GM23338 (cell line): ENCODE measurements at places on chromosomes 11 and 22.

GRCh38 chr22:20001082-20001638 lies 15.5 kb downstream of the ARVCF start:
- DNase-seq = peak; percentile 33

DNA sequence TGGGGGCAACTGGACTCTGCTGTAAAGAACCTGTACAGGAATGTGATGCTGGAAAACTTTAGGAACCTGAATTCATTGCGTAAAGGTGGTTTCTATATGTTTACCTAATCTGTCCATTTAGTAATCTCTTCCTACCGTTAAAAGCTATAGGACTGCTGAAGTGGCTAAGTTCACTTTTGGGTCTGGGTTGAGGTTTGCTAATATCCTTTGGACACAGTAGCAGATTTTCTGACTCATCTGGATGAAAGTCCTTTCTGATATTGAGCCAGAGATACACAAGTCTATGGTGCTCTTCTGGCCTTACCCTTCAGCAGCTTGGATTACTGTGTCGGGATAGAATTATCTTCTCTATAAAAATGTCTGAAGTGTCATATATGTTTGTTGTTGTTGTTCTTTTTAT lies 16.9 kb downstream of the ZNF215 start:
- no peak for DNase-seq

GRCh38 chr11:118896472-118896913 lies 12.8 kb downstream of the CXCR5 start:
- no peak for DNase-seq

GRCh38 chr11:126840201-126840886 lies 160.2 kb downstream of the KIRREL3 start:
- no peak for DNase-seq

DNA sequence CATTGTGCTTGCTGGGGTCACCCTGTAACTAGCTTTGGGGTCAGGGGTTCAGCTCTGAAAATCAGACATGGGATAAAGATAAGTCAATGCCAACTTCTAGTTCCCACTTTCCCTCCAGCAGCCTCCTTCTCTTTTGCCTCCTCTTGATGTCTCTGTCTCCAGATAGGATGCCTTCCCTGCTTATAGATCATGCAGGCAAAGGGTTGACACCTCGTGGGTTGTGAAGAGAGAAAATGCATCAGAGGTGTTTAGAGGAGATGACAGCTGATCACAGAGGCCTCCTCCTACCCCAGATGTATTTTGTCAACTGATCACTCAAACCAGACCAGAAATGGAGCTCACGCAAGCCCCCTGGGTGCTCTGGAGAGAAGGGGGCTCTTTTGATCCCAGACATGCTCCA lies 337.8 kb downstream of the BUD13 start:
- DNase-seq = no peak

DNA sequence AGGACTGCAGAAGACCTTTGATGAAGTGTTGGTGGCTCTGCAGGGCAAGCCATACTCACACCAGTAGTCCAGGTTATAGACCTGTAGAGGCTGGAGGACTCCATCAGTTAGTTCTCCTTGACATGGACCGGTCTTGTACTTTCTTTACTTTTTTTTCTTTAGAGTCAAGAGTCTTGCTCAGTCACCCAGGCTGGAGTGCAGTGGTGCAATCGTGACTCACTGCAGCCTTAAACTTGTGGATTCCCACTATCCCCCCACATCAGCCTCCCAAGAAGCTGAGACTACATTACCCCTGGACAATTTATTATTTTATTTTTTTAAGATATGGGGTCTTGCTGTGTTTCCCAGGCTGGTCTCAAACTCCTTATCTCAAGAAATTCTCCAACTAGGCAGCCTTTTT lies 49.6 kb upstream of the E2F8 start:
- no peak for DNase-seq

DNA sequence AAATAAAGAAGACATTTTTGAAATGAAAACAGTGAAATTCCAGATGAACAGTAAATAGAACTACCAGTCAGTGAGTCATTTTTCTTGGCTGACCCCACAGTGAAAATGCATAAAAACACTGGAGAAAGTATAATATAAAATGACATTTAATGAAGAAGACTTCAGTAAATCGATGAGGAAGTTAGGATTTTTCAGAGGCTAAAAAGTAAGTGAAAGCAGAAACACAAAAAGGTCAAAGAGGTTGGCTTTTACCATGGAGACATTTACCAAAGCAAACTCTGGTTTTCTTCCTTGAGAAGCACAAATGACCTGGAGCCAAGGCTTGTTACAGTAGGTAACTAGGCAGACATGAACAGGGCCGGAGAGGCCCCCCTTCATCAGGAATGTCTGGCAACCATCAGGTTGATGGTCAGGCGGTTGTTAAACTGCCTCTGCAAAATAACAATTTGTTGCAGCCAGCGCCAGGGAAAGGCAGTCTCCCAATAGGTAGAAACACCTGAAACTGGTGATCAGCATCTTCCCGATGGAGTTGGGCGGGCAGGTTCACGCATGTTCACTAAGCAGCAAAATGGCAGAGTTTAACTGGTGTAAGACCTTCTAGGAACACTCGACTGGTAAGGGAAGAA lies 16.7 kb upstream of the TMEM123 start:
- no peak for DNase-seq

- no peak for DNase-seq
Measured at GRCh38 chr11:48087422-48087821, 107.1 kb downstream of the PTPRJ start.

DNA sequence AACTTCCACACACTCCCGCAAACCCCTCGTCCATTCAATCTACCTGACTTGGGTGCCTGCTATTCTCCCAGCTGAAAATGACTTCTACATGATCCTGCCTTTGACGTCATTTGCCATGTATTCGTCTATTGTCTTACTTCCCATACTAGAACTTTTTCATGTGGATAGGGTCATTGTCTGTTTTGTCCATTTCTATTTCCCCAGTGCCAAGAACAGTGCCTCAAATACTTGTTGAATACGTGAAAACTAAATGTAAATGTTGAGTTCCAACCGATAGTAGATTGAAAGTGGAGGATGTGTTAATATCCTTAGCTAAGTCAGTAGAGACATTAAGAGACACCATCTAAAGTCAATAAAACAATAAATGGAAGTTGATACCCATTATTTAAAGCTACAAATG lies 935 bp downstream of the TRIM68 start:
- no peak for DNase-seq

GRCh38 chr11:72631806-72632731 lies 42.2 kb downstream of the PDE2A start:
- DNase-seq = no peak

DNA sequence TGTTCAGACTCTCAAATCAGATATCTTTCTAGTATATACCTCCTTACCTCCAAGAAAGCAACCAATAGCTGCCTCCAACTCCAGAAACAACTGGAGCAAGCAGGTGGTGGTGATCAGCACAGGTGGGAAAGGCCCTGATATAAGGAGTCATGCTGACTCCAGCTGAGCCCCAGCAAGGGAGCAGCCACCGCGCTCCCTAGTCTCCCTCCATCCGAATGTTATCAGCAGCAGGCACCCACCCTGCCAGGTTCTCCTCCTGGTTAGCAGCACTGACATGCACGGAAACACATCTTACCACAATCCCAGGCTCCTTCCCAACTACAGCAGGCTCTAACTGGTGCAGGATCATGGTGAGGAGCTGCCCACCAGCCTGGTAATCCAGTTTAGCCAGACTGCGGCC lies 18.5 kb upstream of the STK33 start:
- no peak for DNase-seq

- no peak for DNase-seq
Measured at GRCh38 chr11:34501949-34502348, 11.6 kb downstream of the ELF5 start.

GRCh38 chr11:7664867-7665266 lies 8.4 kb downstream of the CYB5R2 start:
- no peak for DNase-seq

DNA sequence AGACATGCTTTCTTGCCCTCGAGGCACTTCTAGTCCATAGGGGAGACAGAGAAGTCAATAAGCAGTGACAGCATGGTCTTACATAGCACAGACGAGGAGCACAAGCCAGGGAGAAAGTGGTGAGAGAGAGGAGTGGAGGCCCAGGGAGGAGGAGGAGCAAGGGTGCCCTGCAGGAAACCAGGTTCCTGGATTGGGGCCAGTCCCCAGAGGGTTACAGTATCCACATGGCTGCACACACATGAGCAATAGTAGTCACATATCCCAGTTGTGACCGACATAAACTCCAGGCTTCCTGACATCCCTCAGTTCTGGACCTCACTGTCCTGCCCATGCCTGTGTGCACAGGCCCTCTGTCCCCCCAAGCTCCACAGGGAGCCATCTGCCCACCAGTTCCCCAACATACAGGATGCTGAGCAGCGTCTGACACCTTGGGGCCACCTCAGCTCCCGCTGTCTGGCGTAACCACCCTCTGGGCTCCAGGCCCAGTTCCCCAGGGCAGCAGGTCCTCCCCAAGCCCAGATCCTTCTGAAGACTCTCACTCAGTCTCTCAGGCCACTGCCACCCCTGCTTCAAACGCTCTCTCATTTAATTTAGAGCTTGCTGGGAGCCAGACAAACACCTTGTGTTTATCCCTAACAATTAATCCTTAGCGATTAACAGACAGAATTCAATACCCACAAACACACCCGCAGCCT lies 53.7 kb downstream of the DSCAML1 start:
- DNase-seq = no peak

DNA sequence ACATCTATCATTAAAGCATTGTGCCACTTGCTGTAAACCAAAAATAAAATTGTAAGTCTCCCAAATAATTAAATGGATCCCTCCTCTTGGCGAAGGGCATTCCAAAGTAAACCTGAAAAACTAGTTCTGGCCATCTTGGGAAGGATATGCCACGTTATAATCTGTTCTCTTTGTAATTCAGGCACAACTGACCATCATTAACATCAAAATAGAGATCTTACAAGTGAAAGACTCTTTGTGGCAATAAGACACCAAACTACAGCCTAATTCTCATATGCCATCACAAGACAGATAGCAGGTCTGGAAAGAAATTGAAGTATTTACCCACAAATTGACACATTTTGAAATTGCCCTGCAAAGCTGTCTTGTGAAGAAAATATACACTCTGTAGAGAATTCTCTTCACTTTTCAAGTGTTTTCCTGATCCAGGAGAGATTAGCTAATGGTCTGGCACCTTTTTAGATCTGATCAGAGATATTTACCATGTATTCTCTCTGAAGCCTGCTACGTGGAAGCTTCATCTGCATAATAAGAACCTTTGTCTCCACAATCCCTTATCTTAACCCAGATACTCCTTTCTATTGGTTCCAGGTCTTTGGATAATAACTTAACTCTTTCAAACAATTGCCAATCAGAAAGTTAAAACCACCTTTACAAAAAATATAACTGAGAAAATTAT lies 630.4 kb upstream of the CCDC179 start:
- DNase-seq = peak; percentile 68

DNA sequence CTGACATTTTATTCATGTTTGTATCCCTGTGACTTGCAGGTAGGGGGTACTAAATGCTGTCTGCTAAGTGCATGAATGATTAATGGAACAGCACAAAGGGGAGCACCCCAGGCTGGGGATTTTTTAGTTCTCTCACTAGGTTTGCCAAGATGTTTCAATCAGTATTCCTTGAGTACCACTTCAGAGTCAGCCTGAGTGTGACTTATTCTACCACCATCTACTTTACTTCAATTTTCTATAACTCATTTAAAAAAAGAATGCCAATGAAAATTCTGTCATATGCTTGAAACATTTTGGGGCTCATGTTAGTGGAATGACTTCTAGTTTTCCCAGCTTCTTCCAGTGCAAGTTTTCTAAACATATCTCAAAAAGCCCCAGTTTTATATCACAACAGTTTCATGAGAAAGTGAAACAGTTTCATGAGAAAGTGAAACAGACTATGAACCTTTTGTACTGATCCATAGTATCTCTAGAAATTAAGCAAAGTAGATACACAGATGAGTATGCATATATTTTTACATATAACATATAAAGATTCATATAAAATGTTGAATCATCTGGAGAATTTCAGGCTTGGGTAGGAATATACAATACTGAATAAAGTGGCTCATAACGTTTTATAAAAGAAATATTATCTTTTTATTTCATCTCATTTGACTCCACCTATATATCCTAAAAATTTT lies 252.4 kb downstream of the GRM5 start:
- DNase-seq = peak; percentile 22

DNA sequence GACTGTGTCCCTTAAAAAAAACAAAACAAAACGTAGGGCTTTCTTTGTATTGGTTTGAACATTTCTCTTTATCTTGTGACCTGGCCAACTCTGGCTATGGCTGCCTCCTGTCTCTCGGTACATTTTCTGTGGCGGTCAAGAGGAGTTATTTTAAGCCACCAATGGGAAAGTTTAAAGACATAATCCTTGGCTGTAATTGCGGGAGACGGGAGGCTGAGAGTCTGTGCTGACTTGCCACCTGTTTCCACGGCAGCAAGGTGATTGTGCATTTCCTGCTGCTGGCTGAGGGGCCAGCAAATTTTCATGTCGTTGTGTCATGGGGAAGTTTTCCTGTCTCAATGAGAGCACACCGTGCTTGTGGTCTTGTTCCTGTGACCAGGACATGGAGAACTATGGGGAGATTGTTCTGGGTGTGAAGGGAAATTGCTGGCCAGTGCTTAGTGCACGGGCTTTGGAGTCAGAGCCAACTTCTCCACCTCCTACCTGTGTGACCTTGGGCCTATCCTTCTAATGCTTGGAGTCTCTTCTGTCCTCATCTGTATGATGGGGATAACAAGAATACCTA lies 11.0 kb downstream of the PTPRJ start:
- DNase-seq = peak; percentile 60

- DNase-seq = no peak
Measured at GRCh38 chr11:18624161-18624560, 10.0 kb downstream of the SPTY2D1 start.

DNA sequence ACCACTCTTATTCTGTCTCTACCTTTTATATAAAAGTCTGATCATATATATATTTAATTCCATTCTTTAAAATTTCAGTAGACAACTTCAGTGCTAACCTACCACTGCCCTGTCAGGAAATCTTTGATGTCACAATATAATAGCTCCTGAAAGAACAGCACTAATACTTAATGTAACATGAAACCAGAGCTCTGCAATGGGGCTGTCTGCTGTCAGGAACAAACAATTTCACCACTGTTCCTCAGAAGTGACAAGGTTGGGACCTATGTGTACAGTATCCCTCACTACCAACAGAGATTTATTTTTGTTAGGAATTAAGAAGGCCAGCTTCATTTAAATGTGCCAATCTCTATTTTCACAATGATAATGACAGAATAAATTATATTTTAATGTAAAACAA lies 165.5 kb upstream of the C11orf58 start:
- no peak for DNase-seq

DNA sequence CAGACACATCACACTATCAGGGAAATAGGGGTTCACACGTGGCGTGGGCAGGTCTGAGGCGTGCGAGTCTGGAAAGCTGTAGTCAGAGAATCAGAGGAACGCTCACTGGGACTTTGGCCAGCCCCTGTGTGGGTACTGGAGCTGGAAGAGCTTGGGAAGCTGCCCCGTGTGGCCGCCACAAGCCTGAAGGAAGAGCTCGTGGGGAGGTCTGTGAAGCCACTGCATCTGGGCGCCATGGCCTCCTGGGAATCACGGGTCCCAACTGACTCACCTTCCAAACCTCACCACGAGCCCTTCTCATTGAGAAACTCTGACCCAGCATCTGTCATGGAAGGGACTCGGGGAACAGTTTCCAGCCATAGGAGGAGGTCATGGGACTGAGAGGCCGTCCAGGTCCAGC lies 5.9 kb upstream of the MRGPRF start:
- DNase-seq = no peak
